T-cell (primary cell): ENCODE measurements at places on chromosomes 12 and 14.

DNA sequence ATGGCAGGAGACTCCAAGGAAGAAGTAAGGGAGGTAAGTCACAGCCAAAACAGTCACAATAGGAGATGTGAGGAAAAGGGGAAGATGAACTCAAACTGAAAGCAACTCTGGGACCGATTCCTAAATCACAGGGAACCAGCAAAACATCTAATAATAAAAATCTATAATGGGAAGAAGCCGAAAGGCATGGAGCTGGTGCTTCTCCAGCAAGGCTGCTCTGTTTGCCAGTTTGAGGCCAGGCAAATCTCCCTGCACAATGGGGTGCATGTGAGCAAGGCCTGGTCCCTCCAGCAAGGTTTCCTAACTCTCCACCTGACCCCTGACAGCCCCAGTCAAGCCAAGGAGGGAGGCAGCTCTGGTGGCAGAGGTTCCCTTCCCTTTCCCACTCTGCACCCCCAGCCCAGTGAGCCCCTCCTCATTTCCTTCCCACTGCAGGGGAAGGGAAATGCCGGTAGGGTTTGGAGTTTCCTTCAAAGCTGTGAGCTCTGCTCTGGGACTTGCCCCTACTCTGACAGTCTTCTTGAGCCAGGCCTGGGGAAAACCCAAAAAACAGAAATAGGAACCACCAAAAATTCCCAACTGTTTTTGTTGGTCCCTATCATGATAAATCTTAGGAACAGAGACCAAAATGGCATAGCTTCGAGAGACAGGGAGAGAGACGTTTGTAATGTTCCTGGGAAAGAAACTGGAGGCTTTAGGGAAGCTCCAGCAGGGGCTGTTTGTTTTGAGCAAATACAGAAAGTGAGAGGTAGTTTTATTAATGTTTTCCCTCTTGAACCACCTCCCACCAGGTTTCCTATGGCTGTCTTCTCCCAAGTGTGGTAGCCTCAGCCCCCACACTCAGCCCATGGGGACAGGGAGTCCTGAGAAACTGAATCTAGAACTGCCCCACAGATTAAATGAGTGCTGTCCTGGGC lies 34.6 kb downstream of the FMNL3 start:
- DNase-seq: no peak

- no peak for DNase-seq
These were observed 436.1 kb downstream of the TMEM132D start for GRCh38 chr12:129467726-129468125.

DNA sequence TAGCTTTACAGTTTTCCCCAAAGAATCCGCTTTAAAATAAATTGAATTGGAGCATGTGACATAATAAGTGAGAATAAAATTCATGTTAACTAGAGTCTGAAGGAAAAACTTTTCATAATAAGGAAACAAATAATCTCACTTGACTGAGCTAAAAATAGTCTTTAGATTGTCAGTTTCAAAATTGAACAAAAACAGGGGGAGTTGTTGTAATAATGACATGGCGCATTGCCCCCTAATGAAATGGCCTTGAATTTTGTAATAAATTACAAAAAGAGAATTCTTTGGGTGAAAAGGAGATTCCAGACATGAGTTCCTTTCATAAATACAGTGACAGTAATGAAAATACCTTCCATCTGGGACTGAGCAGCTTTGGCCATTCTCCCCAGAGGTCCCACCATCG lies 178.6 kb downstream of the EFCAB11 start:
- no peak for DNase-seq

DNA sequence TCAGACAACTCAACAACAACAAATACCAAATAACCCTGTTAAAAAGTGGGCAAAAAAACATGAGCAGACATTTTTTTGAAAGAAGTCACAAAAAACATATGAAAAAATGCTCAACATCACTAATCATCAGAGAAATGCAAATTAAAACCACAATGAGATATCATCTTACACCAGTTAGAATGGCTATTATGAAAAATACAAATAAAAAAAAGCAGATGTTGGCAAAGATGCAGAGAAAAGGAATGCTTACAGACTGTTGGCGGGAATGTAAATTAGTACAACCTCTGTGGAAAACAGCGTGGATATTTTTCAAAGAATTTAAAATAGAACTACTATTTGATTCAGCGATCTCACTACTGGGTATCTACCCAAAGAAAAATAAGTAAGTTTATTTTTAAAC lies 114.0 kb downstream of the SLC38A4 start:
- no peak for DNase-seq

DNA sequence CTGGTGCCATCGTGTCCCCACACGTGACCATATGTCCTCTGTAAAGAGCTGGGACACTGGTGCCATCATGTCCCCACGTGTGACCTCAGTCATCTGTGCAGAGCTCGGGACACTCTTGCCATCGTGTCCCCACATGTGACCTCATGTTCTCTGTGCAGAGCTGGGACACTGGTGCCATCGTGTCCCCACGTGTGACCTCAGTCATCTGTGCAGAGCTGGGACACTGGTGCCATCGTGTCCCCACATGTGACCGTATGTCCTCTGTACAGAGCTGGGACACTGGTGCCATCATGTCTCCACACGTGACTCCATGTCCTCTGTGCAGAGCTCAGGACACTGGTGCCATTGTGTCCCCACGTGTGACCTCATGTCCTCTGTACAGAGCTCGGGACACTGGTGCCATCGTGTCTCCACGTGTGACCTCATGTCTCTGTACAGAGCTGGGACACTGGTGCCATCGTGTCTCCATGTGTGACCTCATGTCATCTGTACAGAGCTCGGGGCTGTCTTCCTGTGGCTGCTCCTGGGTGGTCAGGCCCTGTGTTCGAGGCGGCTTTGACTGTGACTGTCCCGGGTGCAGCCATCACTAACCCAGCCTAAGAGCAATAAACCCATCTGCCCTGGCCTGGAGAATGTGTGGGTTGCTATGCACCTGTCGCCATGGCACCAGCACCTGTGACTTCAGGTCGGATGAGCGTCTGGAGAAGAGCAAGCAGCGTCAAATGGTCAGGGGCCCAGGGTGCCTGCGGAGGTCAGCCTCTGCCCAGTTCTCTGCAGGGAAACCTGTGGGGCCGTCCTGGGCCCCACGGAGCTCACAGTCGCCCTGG lies 334.4 kb downstream of the ADGRD1 start:
- DNase-seq: no peak

GRCh38 chr12:104998423-104999346 lies 12.6 kb downstream of the NOPCHAP1 start:
- no peak for DNase-seq

GRCh38 chr12:29024117-29024516 lies 125.0 kb upstream of the FAR2 start:
- DNase-seq: no peak

DNA sequence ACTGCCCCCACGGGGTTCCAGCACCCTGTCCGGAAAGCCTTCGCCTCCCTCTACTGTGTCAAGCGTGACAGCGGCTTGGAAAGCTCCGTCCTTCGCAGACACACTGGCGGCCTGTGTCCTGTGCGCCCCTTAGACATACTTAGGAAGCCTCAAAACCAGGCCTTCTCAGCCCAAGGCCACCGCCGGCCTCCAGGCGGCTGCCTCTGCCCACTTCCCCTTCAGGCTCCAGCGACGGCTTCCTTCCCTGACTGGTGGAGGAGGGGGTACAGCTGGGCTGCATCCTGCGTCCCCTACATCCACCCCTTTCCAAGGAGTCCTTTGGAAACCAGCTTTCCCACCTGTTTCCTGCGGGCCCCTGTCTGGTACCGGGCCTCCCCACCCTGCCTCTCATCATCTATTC lies 2.5 kb upstream of the CACNA2D4 start:
- no peak for DNase-seq
